Stimulated activated CD8-positive, alpha-beta memory T cell treated with anti-CD3 and anti-CD28 coated beads, Interleukin-2, amount 100 ng/mL, for 1 hour (primary cell): ENCODE measurements at places on chromosomes 3 and 15.

GRCh38 chr3:47425383-47425778 lies 44.6 kb downstream of the PTPN23 start:
- DNase-seq: no peak

- no peak for DNase-seq
Measured at GRCh38 chr3:108403686-108404345, 106.6 kb downstream of the MYH15 start.

DNA sequence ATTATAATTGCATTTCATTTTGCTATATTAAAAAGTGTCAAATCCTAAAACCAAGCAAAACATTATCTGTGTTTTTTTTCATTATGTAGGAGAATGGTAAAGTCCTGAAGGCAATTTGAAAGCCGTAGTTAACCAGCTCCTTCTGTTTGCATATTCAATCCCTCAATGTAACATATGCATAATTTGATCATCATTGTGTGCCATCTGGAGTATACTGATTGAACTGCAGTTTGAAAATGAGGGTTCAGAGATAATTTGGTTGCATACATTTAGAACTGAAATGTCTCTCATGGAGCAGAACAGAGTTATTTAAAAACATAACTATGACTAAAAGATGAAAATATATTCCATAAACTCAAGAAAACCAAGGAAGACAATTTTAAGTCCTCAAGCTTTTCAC lies 518.6 kb downstream of the GBE1 start:
- DNase-seq: no peak

GRCh38 chr3:169998668-169999131 lies 32.1 kb downstream of the SEC62 start:
- no peak for DNase-seq

DNA sequence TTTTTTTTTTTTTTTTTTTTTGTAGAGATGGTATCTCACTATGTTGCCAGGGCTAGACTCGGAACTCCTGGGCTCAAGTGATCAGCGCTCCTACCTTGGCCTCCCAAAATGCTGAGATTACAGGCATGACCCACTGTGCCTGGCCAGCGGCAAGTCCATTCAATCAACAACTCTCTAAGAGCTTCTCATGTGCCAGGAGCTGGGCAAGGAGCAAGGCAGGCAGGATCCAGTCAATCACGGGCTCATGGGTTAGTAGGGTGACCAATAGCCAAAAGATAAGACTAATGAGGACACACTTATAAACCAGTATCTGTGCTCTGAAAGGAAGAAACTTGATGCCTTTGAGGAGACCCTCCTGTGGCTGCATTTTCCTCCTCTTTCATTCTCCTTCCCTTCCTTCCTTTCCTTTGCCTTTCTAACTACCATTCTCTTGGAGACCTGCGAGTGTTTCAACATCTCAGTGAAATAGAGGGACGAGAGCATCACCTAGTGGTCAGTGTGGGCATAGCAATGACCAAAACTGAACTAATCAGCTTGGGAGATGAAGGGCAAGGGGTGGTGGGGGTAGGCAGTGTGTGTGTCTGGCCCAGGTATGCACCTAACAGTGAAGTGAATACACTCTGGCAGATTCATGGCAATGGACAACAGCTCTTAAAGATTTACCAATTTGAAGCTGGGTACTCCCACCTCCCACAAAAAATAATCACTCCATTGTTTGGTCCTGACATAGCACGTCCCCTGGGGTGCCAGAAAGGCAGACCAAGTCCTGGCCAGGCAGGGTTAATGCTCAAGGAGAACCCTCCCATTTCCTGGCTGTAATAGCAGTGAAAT lies 6.3 kb downstream of the RPP25 start:
- peak; percentile 54 for DNase-seq

DNA sequence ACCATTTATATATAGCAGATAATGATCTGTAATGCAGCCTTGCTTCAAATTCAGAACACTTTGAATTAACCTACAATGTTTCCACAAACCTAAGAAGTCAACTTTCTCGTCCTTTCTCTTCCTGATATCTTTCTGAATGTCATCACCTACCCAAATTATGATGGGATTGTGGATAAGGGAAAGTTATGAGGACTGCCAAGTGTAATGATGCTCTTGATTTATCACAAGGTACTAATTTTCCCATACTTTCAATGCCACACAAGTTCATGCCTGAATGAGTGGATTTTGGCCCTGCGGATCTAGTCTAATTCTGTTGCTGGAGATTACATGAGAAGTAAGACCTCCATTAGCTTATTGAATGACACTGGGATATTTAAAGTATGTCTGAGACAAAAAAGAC lies 82.6 kb upstream of the NANOGP8 start:
- no peak for DNase-seq

DNA sequence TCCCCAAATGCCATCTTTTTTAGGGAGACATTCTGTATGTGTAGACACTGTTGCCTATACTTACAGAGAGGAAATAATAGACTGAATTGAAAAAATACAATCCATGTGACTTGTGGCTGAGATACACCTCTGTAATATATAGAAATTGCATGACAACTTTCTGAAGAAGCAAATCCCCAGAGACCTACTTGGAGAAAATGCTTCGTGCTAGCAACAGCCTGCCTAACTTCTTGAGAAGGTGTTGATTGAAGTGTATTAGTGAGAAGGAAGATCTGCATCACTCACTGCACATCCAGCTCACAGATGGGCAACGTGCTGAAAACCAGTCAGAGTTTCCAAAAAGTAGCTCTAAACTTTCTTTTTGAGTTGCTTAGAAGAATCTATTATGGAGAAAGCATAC lies 404.1 kb downstream of the EPHB1 start:
- DNase-seq: no peak

DNA sequence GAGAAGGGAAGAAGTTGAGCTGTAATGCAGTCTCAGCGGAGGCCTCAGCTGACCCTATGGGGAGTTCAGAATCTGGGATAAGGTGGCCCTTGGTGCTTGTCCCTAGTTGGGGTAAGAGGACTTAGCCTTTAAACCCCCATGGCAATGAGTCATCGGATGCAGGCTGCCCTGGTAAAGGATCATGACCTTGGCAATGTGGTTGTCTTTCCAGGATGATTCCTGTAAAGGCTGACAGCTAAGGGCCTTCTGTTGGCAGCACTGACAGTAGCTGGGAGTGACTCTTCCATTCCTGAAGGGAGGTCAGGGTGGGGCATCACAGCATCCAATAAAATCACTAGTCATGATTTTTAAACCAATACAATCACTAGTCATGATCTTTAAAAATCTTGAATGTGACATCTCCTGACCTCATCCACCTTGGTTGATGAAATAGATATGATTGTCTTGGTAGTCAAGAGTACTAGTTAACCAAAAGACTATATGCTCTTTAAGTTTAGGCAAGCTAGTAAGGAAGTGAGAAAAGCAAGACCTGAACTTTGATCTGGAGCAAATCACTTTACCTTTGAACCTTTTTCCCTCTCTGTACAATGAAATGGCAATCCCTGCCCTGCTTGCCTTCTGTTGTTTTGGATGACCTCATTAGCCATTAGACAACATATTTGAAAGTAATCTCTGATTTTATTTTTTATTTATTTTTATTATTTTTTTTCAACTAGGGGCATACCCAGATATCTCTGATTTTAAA lies 71.3 kb upstream of the CACNA1D start:
- no peak for DNase-seq

GRCh38 chr3:194259982-194260766 lies 91.0 kb downstream of the CPN2 start:
- no peak for DNase-seq

GRCh38 chr15:41779662-41780157 lies 5.4 kb downstream of the MAPKBP1 start:
- no peak for DNase-seq

GRCh38 chr3:112746675-112747280 lies 99.9 kb downstream of the CD200R1L start:
- no peak for DNase-seq

DNA sequence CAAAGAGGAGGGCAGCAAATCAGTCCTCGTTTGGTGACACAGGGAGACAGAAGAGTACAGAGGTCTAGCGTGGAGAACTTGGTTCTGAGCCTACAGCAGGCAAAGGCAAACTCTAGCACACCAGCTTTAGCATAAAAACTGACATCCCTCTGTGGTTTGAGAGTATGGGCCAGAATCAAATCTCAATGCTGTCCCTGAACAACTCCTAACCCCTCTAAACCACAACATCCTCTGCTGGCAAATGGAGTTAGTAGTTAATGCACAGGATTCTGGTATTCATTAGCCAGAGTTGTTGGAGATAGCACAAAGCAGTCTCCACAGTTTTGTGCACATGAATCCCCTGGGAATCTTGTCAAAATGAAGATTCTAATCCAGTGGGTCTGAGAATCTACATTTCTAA lies 315.8 kb downstream of the NTRK3 start:
- DNase-seq: no peak

DNA sequence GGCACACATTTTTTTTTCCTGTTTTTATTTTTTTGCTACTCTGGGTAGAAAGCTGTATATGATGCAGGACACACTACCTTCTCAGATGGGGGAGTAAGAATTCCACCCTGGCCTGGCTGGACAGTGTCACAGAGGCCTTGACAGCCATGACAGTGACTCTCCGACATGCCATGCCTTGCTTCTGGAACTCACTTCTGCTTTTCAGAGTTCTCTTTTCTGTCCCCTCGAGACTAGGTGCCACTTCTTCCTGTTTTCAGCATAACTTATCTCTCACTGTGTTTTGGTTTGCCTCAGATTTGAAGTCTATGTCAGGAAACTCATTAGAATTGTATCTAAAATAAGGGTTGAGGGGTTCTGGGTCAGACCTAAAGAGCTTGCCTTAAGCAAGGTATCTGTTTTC lies 69.1 kb upstream of the SEC13 start:
- DNase-seq: no peak

- no peak for DNase-seq
Measured at GRCh38 chr3:187848401-187848800, 103.1 kb upstream of the BCL6 start.

GRCh38 chr3:31919528-31919927 lies 61.5 kb downstream of the OSBPL10 start:
- no peak for DNase-seq

DNA sequence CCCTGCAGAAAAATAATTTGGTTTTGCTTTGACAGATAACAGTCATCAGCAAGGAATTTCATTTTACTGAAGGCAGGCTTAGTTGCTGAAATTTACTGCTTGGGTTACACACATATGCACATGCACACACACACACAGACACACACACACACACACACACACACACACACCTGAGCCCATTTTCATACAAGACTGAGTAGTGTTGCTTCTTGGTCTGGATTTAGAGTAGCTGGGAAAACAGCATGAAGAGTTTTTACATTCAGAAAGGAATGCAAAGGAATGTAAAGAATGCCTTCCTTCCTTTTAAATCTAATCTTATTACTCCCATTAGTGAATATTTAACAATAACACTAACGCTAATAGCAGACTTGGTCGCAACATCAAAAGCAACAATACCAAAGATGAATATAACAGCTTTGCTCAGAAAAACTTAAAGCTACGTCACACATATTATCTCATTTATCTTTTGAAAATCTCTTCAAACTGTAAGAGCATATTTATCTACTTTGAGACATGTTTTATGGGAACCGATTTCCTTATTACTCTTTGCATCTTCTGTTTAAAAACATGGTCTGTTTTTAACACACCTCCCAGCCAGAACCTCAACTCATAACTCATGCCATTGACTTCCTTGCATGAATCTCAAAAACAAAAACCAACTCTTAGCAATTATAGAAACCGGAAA lies 32.5 kb downstream of the RFTN1 start:
- DNase-seq: no peak
